NCI-H510A (cell line): ENCODE measurements at places on chromosomes 11 and 22.
A peak's percentile ranks its signal among the peaks of the same experiment; 100 is the strongest.

DNA sequence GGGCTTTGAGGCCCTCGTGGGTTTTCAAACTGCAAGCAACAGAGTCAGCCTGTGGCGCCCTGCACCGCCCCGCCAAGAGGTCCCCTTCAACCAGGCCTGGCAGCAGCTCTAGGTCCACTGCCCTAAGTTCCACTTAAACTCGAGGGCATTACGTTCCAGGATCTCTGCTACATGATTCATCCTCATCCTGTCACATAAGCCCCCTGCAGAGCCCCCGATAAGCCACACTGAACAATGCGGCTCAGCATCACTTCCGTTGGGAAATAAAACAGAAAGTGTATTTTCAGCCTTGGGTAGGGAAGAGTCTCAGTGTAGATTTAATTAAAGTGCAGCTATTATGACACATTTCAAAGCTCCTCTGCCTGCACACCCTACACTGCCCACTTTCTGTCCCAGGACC is 24.6 kb downstream of the SULT4A1 start:
- DNase-seq: no peak

DNA sequence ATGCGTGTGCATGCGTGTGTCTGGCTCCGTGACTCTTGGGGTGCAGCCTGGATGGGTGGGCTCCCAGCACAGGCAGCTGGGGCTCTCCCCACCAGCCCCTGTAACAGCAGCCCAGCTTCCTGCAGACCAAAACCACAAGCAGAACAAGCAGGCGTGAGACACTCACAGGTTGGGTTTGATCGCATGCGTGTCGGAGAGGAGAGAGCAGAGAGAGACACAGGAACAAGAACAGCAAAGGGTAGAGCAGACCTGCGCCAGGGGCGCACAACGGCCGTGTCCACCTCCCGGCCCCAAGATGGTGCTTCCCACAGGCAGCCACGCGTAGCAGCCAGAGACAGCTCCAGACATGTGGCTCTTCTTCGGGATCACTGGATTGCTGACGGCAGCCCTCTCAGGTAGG is at the start of gene CD6:
TSS of gene CD6 (plus strand) at position 161 of the 400 bp plus-strand sequence. CDS start at position 347, 186 bp downstream.
- no peak for DNase-seq

DNA sequence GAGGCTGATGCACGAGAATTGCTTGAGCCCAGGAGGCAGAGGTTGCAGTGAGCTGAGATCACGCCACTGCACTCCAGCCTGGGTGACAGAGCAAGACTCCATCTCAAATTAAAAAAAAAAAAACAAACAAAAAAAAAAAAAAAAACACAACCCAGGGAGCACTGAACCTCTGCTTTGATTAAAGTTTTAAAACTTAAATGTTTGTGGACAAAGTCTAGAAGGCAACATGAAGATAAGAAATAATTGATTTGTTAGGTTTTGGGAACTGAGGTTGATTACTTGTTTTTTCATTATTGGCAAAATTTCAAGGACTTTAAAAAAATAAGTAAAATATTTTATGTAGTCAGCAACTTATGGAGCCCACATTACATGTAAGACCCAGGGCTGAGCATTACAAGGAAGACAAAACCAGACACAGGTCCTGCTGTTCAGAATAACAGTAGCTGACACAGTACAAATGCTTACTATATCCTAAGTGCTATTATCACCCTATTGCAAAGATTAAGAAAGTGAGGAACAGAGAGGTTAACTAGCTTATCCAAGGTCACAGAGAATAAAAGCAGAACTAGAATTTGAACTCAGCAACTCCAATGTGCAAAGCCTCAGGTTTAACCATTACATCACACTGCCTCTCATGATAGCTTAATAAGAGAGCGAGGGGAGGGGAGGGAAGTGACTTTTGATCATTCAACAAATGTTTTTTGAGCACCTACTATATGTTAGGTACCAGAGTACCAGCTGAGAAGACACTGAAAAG is 2.3 kb upstream of the CRY2 start:
- no peak for DNase-seq

DNA sequence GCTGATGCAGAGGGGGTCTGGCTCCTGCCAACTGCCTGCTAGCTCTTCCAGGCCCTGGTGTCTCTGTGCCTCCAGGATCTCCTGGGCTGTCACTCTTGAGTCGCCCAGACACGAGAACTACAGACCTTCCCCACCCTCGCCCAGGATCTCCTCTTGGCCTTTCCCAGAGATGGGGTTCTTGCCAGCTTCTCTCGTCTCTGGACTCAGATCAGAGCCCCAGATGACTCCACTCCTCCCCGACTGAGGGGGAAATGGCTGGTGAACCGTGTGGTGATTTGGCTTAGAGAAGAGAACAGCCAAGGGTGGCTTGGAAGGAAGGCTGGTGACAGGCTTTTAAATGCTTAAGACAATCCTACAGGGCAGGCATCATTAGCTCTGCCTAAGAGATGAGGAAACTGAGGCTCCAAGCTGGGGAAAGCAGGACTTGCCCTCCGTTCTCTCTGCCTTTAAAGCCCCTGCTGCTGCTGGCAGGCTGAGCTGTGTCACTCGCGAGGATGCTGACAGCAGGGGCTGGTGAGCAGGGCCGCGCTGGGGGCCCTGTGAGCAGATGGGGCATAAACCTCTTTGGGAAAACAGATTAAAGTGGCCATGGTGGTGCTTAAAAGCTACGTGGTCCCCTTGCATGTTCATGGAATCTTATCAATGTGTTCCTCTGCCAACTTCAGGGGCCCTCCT is 90.3 kb upstream of the THY1 start:
- no peak for DNase-seq

GRCh38 chr11:36251823-36252222 is 37.4 kb downstream of the COMMD9 start:
- no peak for DNase-seq

- no peak for DNase-seq
Observed at GRCh38 chr11:1119604-1120146, 38.1 kb upstream of the MUC5AC start.

GRCh38 chr11:46338988-46339666 is 8.1 kb upstream of the DGKZ start:
- no peak for DNase-seq

GRCh38 chr22:31852691-31853421 is 91.5 kb upstream of the YWHAH start:
- DNase-seq: no peak

DNA sequence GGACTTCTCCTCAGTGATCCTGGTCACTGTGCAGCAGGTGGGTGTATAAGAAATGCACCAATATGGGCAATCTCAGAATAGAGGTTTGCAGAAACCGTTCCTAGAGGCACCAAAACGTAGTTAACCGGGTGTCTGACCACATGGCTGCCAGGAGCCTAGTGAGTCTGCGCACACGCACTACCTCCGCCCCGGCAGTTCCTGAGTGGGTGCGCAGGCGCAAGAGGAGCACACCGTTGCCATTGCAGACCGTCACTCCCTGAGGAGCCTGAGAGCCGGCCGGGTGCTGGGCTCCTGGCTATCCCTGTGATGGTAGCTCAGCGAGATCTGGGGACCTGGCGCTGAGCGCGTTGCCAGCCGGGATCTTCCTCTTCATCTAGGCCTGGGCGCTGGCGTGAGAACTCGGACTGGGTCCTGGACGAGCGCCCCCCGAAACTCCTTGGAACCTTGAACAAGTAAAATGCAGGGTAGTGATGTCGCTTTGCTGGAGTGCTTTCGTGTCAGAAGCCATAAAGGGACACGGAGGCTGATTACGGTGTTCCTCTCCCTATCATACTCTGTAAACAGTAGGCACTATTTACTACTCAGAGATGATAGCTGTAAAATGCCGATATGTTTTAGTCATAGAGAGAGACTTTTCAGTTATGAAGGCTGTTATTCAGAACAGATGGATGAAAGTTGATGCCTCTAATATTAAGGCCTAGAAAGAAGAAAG is at the start of gene MS4A13:
TSS of gene MS4A13 (plus strand) at position 249 of the 712 bp plus-strand sequence. CDS start 2,692 bp downstream, outside the sequence.
- no peak for DNase-seq

GRCh38 chr11:60130496-60130895 is 42.0 kb downstream of the MS4A2 start:
- DNase-seq: no peak

DNA sequence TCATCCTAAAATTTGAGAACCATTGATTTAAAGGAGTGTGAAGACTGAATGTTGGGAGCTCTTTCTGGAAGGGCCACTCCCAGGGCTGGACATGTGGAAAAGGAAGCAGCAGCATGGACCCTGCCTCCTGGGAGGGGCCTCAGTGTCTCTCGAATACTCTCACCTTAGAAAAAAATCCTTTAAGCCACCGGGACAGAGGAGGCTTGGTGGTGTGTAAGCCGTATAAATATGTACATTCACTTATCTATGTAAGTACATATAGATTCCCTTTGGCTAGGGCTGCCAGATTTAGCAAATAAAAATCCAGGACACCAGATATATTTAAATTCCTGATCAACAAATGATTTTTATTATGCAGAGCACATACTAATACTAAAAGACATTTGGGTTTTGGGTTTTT is 17.6 kb downstream of the NTM start:
- DNase-seq: no peak

DNA sequence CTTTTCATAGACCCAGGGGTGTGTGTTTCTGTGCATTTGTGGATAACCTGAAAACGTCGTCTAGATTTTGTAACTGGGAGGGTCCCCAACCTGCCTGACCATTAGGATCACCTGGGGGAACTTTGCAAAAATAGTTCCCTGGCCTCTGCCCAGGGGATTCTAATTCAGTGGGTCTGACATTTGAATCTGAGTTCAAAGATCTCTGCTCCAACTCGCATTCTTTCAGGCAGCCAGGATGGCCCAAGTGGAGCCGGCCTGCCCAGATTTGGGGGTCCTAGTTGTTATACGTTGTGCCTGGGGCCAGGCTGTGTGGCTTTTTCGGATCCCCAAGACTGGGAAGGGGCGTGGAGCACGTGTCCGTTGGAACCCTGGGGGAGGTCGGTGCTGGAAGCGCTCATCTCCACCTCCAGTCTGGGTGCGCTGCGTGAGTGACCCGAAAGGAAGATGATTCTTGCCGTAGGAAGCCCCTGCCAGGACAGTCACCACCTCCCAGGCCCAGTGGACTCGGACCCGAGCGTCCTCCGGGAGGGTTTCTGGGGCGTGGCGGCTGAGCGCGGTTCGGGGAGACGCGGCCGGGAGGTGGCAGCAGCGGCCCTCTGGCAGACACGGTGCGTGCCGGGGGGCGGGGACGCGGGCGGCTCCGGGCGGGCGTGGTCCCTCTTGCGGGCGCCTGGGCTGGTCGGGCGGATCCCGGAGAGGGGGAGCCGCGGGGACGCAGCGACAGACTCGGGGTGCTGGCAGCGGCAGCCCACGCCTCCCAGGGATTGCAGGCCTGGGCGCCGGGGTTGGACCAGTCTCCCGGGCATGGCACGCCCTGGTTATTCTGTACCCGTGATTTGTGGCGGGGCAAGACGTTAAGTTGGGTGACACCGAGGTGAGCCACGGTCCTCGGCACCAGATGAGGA is 29.2 kb upstream of the PLET1 start:
- DNase-seq: peak; percentile 37

GRCh38 chr22:35065796-35066218 is at the start of gene ISX:
ISX (plus strand) TSS chr22:35066158; CDS start chr22:35067088, 930 bp downstream.
- DNase-seq: no peak

- no peak for DNase-seq
Observed at GRCh38 chr11:125378083-125378482, 118.0 kb downstream of the FEZ1 start.

DNA sequence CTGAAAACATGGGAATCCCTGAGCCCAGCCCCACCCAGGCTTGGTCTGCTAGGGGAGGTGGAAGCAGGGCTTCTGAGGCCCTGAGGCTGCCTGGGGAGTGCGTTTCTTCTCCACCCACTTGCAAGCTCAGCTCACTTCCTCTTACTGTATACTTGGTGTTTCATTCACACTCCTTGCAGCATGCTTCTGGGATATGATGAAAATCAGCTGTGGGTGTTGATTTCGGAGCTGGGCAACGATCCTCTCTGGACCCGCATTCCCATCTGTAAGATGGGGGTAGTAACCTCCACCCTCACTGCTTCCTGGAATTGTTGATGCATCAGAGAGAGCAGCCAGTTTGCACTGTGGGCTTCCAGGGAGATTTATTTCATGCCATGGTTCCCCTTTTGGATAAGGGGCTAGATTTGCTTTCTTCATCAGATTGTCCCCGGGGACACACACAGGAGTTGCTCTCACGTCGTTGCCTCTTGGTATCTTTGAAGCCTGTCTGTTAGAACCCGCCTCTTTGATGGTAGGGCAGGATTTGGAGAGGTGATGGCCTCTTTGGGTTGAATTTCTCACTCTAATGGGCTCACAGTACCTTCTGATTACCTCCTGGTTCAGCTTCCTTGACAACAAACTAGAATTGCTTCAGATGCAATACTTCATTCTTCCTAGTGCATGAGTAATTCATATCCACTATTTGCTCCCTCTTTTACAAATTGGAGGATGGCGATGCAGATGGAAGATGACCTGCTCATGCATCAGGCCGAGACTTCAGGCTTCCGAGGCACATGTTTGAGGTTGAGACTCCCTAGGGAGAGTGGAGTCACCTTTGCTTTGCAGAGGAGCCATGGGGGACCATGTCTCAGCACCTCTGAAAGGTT is 40.4 kb downstream of the BCR start:
- no peak for DNase-seq
